ENCODE measurements at places on chromosomes 2 and 18.

GRCh38 chr18:23585007-23585871 is 1.1 kb downstream of the NPC1 start:
- DNase-seq = peak; percentile 63

DNA sequence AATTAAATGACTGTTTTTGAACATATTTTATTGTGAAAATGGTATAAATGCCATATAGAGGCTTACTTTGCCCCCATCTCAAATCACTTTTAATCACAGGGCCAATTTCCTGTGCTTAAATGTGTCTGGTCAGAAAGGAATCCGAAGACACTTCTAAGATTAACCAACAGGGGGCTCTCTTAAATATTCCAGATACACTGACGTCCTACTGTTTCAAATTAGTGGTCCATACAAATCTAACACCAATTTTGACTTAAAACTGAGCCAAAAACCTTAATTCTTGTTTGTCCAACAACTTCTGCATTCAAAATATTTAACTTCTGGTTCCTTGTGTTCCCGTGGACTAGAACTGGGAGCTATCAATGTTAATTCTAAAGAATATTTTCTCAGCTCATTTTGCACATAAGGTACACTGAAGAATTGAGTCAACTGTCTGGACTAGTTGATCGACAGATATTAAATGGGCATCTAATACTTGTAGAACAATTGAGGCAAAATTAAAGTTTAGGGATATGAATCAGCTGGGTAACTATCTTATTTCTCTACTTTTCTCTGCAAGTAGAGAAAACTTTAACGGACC is 557.5 kb downstream of the ARHGAP15 start:
- DNase-seq = no peak

DNA sequence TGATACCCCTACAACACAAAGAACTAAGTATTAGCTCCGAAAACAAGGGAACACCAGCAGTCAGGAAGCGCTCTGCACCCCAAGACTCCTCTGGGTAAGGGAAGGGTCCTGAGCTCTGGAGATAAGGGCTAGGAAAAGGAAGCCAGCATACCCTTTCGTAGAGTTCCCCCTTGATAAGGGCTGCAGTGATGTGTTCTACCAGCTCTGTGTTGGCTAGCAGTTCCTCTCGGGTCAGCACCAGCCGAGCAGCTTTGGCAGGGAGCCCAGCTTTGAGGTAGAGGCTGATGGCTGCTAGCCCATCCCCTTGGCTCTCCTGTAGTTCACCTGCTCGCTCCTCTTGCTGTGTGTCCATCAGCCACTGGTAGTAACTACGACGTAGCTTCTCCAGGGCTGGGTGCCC is 18.9 kb downstream of the KRTCAP3 start:
- DNase-seq = no peak

GRCh38 chr2:118061135-118061955 is 26.9 kb upstream of the INSIG2 start:
- no peak for DNase-seq

Data from stimulated activated effector memory CD8-positive, alpha-beta T cell treated with anti-CD3 and anti-CD28 coated beads, Interleukin-12 subunit alpha, Interleukin-12 subunit beta, amount 100 ng/mL, for 72 hours (primary cell).